ENCODE measurements at places on chromosomes 1 and 21.
A peak's percentile ranks its signal among the peaks of the same experiment; 100 is the strongest.

DNA sequence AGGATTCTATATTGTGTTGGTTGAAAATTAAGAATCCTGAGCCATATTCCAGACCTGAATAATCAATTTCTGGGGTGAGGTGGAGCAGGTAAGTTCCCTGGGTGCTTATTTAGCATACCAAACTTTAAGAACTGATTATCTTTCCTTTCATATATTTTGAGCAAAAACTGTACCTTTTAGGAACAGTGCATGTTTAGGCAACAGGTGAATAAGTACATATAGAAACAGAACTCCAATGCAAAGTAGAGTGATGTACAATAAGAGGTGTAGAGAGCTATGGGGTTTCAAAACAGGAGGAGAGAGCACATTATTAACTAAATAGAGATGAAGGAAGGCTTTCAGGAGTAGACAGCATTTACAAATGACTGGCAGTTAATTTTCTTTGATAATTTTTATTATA lies 28.7 kb downstream of the TMED5 start:
- DNase-seq, result no peak

GRCh38 chr21:44306936-44307704 lies 7.3 kb downstream of the PFKL start:
- DNase-seq, result no peak

DNA sequence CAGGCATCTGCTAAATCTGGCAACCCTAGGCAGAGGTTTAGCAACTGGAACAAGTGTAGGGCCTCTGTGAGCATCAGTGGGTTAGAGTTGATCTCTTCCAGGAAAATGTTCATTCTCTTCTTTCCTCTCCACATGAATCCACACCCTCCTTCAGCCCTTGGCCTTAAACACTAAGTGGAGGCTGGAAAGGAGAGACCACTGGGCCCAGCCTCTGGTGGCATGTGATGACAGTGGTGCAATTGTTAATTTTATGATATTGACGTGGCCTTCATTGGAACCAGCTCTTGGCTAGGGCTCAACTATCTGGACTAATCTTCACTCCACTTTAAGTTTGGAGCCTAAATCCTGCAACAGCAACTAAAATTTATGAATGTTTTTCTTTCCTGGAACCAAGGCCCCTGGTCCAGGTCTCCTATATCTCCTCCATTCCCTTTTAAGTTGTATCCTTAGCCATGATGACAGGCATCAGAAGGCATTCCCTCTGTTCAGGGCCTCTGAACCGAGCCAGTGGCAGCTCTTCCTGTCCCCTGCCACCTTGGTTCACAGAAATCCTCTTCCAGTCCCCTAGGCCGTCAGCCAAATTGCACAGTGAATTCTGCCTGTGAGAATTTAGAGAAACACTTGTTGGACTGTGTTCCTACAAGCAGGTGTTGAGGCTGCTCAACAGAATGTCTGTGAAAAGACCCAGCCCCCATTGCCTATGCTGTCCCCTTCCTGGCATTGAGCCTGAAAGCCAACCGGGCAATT lies 132.2 kb downstream of the PSMG1 start:
- DNase-seq, result no peak

DNA sequence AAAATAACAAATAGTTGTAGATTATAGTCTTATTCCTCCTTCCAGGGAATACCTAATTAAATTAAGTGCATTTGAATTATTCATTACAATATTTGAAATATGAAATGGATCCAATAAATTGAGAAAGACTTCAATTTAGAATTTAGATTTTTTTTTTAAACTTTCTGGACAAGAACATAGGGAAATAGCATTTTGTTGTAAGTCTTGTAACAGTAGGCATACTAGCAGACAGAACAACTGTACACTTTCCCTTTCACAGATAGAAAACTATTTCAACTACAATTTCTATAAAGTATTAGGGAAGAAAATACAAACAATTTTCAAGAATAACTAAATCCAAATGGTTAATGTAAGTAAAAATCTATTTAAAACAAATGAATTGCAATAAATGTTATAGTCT lies 577.5 kb downstream of the USP25 start:
- no peak for DNase-seq

DNA sequence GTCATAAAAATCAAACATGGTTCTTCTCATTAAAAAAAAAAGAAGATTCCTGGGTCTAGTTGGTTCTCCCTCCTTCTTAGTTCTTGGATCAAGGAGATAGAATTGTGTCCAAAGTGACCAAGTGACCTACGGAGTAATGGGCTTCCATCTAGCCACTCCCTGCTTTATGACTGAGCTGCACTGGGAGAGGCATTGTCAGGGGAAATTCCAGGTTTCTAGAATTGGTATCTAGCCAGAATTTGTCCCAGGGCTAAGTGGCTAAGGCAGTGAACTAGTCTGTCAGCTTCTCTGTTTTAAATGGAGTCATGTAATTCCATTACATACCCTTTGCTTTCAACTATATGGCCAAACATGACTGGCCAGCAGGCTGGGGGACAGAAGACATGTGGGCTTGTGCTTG lies 40.1 kb upstream of the ERG start:
- DNase-seq, result no peak

GRCh38 chr1:247296599-247297180 lies 35.0 kb downstream of the ZNF496 start:
- DNase-seq, result no peak

DNA sequence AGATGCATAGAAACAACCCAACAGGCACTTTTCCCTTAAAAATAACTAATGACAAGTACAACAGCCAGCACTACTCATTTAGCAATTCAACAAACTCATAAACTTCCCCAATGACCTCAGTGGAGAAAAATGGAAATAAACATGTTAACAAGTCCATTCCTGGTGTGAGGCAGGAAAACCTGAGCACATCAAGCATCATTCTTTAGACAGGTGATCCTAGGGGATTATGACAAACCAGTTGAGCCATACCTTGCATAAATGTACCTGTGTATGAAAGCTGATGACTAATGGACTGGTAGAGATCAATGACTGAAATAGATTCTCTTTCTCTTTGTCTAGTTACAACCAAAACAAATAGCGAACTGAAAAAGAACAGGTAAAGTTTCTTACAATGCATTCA lies 7.0 kb downstream of the COL24A1 start:
- DNase-seq, result no peak

- DNase-seq, result no peak
Observed at GRCh38 chr1:198134252-198134651, 22.5 kb upstream of the NEK7 start.

DNA sequence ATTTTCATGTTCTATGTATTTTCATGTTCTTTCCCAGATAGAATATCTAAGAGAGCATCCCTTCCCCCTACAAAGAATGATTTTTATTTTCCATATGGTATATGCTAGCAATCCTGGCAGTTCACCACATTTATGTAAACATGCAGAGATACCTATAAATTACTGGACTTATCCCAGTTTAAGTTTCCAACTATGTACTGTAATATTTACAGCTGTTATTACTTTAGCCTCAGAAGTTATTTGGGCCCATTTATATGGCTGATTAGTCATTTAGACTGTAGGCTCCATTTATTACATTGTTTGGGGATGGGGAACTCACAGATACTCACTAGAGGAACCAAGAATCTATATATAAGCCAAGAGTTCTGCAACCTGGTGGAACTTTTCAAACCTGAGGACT lies 84.8 kb upstream of the WARS2 start:
- no peak for DNase-seq

DNA sequence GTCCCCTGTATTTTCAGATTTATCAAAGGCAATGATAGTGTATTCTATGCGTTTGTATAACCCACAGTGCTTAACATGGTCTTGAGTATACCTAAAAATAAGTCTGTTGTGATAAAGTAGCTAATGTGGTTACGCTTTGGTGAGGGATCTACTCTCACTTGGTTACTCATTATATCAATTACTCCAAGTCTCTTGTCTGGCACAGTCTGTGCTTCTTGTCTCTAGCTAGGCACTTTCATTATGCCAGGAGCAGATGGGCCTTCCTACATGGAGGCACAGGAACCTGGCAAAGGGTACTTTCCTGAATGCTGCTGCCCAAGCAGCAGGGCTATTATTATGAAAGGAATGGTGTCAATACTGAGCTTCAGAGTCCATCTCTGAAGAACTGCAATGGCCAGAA lies 4.2 kb upstream of the PTPN22 start:
- DNase-seq, result no peak

GRCh38 chr1:51237351-51238033 lies 1.4 kb downstream of the RNF11 start:
- DNase-seq, result peak; percentile 53

- no peak for DNase-seq
Observed at GRCh38 chr1:155326020-155326526, 5.4 kb downstream of the RUSC1 start.

GRCh38 chr1:936348-937264 lies 12.9 kb downstream of the SAMD11 start:
- DNase-seq, result no peak

DNA sequence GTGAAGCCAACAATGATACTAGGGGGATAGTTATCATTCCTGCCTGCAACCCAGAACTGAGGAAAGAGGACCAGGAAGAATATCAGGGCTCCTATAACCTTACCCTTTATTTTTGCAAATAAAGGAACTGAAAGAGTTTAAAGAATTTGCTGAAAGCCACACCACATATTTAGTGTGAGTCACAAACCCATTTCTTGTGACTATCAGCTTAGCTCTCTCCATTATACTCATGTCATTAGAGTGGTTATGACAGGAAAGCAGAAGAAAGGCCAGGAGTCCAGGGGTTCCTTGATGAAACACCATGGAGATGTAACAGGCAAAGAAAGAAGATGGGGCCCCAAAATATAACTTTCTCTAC lies 141.1 kb upstream of the SAMSN1 start:
- no peak for DNase-seq

GRCh38 chr1:79969886-79970285 lies 963.4 kb upstream of the ADGRL4 start:
- no peak for DNase-seq

DNA sequence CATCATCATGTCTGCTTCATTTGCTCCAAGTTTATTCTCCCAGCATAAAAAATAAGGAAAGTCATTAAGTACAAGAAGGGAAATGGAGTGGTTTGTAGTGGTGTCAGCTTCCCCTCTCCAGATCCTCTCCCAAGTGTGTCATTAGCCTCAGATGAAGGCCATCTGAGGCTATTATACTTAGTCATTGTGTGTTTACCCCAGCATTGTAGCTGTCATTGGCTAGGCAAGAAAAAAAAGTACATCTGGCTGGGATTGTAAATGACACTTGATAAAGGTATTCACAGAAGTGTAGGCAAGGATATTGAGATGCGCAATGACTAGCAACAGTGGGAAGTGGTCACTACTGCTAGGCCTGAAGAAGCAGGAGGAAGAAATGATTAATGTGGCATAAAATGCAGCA lies 316.9 kb upstream of the SGIP1 start:
- peak; percentile 93 for DNase-seq

GRCh38 chr1:47732489-47732888 lies 264.7 kb downstream of the TRABD2B start:
- no peak for DNase-seq

Measured in HCEC 1CT (cell line).